WERI-Rb-1 (cell line): ENCODE measurements at places on chromosomes 13 and 19.
A peak's percentile ranks its signal among the peaks of the same experiment; 100 is the strongest.

DNA sequence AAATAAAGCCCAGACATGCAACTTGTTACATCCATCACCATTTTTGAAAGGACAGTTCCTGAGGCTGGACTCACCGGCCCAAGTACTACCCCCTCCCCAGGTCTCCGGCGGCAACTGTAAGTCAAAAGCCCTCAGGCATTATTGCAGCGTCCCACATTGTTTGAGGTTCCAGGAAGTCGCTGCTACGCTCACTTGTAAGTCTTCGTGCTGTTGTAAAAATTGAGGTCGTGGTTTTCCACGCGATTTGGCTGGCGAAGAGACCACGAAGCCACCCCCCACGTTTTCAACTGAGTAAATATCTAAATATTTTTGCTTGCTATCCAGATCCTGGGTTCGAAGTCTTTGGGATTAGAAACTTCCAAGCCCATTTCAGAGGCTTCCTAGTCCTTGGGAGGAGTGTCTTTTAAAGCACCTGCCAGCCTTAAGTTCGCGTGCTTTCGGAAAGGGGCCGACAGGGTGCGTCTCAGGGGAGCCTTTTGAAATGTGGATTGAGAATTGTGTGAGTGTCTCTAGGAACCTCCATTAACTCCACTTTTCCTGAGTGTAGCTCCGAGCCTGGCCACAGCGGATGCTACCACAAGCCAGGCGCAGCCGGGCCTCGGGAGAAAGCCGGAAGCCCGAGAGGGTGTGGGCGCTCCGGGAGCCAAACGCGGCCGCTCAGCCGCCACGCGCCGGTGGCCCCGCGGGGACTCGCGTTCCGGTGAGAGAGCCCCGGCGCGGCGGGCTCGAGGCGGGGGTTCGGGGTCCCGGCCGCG, 434 bp upstream of the FNDC3A start:
- DNase-seq: peak; percentile 37

DNA sequence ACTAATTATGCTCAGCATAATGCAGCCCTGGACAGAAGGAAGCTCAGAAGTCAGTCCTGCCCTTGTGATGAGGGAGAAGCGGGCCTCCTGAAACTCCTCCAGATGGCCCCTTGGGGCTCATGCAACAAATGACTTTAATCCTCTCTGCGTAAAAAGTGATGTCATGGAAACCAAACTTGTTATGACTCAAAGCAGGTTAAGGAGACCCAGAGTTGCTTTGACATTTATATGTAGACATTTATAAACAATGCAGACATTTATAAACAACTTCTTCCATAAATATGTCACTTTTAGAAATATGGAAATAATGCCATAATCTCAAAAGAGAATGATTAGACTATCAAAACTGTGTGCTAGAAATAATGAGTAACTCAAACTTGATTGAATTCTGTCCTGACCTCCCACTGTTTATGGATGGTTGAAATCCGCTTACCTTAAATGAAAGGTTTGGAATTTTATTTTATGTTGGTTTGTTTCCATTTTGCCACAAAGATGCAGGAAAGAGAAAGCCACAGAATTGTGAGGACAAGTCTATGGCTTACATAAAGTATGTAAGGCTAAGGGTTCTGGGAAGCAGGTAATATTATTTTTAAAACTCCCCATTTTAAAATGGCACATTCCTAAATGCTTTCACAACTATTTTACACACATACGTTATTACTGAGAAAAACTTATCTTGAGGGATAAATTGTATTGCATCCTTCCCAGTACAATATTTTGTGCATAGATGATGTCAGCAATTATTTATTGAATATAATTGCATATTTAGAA, 73.7 kb downstream of the CYSLTR2 start:
- no peak for DNase-seq

- no peak for DNase-seq
These were observed 45.8 kb upstream of the SCEL start for GRCh38 chr13:77489566-77490337.

DNA sequence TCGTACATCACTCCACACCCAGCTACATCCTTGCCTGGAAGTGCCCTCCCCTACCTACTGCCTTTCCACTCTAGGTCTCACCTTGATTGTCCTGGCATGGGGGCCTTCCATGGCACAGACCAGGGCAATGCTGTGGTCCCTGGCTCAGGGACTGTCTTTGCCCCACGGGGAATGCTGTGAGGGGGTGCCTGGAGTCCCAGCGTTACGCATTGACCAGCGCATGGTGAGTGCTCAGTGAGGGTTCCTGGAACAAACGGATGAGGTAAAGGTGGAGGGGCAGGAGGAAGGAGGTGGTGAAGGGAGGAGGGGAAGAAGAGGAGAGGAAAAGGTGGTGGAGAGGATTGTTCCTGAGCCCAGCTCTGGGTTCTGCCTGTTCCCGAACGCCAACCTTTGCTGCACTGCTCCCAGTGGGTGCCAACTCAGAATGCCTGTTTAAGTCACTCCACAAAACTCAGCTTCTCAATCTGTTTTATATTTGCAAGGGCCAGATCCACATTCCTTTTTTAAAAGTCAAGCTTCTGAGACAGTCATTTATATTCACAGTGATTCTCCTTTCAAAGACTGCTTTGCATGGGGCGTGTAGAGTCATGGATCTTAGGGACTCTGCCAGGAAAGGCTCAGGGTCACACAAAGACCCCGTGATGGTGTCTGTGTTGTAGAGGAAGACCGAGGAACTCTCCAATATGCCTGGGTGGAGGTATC, 40.8 kb downstream of the CHST8 start:
- DNase-seq: no peak

DNA sequence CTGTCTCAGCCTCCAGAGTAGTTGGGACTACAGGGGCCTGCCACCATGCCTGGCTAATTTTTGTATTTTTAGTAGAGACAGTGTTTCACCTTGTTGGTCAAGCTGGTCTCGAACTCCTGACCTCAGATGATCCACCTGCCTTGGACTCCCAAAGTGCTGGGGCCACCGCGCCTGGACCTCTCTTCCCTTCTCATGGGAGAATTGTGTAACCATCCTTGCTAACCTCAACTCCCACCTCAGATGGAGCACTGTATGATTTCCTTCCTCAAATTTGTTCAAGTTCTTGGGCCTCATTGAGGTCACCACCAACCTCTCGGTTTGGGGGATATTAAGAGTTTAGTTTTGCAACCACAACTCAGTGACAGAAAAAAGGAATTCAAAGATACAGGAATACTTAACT, 10.7 kb downstream of the LILRA5 start:
- no peak for DNase-seq

DNA sequence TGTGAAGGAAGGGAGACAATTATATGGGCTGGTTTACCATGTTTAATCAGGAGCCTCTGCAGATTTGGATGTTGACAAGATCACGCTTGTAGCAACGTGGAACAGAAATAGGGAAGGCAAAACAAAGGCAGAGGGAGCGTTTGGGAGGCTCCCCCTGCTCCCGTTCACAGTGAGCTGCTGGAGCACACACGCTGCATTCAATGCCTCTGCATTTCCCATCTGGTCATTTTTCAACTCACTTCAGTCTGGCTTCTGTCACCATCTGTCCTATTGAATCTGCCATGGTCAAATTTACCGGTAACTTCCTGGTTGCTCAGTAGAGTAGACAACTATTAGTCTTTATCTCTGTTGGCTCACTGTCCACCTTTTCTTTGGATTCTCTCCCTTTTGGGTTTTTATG, 91.0 kb downstream of the NHLRC3 start:
- peak; percentile 6 for DNase-seq

GRCh38 chr13:27118428-27119054, 53.1 kb downstream of the USP12 start:
- DNase-seq: no peak

DNA sequence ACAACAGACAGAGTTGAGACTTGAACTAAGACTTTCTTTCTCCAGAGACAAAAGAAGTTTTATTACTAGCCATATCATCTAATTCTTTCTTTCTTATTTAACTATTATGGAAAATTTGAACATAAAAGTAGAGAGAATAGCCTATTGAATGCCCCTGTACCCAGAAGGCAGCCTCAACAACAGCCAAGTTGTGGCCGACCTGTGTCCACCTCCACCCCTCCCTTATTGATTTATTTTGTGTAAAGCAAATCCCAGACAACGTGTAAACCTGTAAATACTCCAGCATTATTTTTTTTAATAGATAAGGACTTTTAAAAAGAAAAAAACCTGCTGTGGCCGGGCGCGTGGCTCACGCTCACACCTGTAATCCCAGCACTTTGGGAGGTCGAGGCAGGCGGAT, 26.1 kb upstream of the FXYD3 start:
- DNase-seq: no peak

DNA sequence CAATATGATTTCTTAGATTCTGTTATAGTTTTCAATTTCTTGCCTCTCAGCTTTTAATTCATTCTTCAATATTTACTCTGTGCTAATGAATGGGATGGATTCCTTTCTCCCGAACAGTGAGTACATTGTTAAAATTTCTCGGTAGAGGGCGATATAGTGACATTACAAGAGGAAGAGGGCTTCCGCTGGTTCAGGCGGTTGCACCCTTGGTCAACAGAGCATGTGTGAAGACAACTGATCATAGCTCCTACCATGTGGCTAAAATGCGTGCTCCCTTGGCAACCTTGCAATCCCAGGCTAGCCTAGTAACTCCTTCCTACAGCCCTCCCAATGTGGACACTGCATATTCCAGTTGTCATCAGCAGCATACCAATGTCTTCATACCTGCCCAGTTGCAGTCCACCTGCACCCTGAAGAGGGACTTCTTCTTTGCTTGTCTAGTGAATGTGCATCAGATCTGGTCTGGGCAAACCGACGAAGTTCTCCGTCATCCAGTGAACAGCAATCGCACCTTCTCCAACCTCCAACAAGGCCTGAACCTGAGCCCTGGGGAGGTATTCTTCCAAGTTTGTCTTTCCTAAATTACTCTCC, 653.0 kb upstream of the GPC6 start:
- DNase-seq: peak; percentile 43

DNA sequence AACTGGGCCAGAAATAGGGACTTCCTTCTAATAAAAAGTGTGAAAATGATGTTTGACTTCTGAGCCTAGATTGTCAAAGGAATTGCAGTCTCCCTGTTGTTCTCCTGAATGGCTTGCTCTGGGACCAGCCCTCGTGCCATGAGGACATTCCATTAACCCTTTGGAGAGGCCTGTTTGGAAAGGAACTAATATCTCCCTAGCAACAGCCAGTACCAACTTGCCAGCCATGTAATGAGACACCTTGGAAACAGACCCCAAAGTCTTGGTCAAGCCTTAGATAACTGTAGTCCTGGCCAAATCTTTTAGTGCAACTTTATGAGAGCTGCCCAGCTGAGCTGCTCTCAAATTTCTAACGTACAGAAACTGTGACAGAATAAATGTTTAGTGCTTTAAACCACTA, 8.2 kb upstream of the SIAH3 start:
- DNase-seq: no peak

- no peak for DNase-seq
These were observed 5.1 kb upstream of the CCDC97 start for GRCh38 chr19:41304706-41305483.

DNA sequence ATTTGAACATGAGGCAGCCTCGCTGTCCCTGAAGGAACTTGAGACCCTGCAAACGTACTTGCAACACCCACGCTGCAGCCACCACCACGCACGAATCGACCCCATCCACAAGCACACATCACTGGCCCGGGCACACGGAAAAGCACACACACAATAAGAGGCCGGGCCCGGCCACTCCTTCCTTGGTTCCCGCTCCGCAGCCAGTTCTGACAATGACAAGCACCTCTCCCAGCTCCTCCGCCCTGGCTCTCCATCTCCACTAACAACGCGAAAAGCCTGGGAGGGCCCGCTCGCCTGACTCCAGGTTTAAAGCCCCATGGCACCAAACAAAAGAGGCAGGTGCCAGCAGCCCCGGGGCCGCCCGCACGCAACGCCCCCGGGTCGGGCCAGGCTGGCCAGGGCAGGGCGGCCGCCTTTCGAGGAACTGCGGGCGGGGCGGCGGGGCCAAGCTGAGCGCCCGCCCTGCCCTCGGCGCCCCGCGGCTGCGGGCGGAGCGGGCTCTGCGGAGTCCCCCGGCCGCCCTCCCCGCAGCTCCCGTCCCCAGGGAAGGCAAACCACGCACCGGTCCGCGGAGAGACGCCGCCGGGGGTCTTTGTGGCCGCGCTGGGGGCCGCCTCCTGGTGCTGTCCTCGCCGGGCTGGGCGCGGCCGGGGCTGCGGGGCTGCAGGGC, 495 bp downstream of the DCLK1 start:
- DNase-seq: peak; percentile 46

GRCh38 chr13:105333416-105333815, 1202.0 kb downstream of the EFNB2 start:
- DNase-seq: no peak

DNA sequence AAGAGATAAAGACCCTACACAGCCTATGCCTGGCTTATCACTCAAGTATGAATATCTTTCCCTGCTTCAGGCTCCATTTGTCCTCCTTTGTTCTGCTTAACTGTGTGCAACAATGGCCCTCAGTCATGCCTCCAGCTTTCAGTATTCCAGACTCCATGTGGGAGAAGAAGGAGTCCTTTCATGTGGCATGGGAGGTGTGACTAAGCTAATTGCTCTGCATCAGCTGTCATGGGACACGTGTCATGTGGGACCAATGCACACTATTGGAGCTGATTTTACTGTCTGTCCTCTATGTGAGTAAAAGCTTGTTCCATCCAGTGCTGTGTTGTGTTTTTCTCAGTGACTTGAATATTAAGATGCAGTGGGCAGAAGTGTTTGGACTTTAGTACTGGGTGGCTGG, 1198.3 kb downstream of the OLFM4 start:
- DNase-seq: no peak

- DNase-seq: no peak
These were observed 247.9 kb upstream of the HTR2A start for GRCh38 chr13:47144782-47145181.

DNA sequence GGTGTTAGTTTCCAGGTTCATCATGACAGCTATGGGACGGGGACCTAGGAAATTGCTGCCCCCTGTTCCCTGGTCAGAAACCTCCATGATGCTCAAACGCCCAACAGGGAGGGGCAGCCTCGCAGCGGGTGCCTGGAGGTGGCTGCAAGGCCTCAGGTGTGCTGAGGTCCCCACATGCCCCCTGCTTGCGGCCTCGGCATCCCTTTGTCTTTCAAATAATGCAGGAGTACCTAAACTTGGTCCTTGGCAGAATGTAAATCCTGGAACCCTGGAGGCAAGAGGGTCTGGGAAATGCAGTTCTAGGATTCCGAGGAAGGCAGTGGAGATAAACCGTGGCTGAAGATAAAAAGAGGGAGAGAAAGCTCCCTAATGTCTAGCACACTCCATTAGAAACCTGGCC, 52.4 kb downstream of the SKA3 start:
- DNase-seq: no peak

GRCh38 chr19:38417544-38418506, 8.2 kb downstream of the RASGRP4 start:
- DNase-seq: no peak
